Fibroblast of skin of right quadriceps (primary cell): ENCODE measurements at places on chromosomes 2 and 18.

DNA sequence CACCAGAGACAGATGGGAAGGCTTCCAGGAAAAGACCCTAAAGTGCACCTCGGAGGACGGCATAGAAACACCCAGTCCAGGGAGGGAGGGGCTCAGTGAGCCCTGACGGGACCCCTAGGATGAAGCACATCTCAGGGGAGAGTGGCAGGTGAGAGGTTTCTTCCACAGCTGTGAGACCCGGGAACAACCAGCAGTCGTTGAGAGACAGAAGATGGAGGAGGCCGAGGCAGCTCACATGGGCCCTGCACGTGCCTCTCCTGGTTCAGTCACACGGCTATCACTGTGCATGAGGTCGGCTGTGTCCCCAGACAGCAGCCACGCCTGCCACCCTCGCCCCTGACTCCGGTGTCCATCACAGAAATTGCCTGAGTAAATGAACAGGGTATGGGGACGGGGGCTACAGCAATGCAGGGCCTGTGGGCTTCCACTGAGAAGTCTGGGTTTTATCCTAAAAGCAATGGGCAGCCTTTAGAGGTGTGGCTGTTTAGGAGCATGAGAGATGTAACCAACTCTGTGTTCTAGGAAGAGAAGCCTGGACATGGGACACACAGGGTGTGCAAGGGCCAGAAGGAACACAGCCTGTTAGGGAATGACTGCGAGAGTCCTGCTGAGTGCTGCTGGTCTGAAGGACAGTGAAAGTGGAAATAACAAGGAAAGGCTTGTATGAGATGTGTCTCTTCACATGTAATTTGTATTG is 102.0 kb downstream of the TMEM18 start:
- DNase-seq: no peak

- no peak for DNase-seq
These were observed 16.6 kb downstream of the SERTAD2 start for GRCh38 chr2:64637000-64637635.

DNA sequence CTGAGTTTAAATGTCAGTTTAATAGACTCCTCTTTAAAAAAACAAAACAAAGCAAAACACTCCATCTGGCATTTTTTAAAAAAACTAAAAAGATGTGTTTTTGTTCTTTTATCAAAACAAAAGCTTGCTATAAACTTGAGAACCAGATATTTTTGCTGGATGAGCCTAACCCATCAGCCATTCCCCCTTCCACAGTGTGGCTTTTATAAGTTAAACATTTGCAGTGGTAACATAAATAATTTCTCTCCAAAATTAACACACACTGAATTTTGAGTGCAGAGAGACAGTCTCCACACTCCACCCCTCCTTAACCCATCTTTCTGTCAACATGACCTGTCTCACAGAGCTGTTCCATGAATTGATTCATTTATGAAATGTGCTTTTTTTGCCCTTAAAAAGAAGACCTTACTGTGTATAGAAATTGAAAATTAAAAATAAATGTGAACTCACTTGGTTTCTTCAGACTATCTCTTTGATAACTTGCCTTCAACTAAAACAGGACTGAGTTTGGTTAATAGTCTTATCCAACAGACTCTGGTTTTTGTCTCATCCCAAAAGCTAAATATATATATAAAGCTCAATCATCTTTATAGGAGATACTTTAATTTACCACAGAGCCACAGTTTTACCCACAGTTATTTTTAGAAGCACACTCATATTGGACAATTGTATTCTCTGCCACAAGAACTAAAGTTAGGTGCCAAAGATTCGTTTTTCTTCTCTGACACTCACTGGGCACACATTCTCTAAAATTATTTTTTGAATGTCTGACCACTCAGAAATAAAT is 64.8 kb upstream of the STK39 start:
- no peak for DNase-seq

- peak; percentile 84 for DNase-seq
These were observed 24.7 kb upstream of the AGAP1 start for GRCh38 chr2:235468978-235469655.

DNA sequence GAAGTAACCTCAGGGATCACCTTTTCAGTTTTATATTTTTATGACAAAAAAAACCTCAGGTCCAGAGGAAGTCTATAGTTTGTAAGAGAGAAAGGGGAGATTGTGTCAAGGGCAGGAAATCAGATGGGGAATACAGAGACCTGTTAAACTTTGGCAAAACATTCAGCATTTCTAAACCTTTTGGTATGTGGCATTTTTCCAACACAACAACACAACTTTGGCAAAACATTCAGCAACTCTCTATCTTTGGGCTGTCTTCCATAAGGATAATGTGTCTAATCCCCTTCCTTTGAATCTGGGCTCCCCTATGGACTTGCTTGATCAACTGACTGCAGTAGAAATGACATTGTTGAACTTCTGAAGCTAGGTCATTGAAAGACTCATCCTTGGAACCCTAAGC is 220.6 kb upstream of the CCDC68 start:
- DNase-seq: peak; percentile 77

DNA sequence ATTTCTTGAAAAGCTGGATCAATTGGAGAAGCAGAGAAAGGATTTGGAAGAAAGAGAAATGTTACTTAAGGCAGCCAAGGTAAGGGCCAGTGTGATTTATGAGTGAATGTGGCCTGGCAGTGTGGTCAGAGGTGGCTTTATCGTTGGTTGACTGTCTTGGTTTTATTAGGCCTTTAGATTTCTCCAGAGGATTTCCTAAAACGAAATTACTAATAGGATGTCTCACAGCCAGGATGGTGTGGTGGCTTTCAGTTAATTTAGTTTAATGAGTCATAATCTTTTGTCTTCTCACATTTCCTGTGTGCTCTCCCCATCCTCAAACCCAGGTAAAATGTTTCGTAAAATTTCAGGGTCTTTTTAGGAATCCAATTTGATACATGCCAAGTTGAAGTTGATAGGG is 100.8 kb downstream of the TAF4B start:
- DNase-seq: no peak

- DNase-seq: no peak
These were observed 76.4 kb downstream of the KLHL14 start for GRCh38 chr18:32696376-32696775.

DNA sequence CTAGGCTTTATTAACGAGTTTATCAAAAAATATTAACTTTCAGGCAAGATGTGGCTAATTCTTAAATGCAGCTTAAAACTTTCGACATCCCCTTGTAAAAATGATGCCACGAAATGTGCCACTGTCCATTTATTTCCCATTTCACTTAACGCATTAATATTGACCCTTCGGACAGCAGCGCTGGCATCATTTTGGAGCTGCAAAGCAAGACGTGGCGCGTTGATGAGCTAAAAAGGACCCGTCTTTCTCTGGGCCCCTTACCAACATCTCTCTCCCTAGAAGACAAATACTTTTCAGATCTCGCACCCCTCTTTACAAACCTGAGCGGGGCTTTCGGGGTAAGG is 367.9 kb downstream of the MTX2 start:
- DNase-seq: no peak
